Occipital lobe (tissue), 3 donors: ENCODE measurements at places on chromosomes 13 and 19. TPM values are rescaled to one million over a fixed set of nuclear protein-coding genes. Genes with fewer than 3 reads are reported as not detected.

- no peak for DNase-seq
Measured at GRCh38 chr19:34731019-34731829, 2.8 kb upstream of the ZNF181 start.

The ZNF837 gene
- total RNA-seq: 0.94 TPM

DNA sequence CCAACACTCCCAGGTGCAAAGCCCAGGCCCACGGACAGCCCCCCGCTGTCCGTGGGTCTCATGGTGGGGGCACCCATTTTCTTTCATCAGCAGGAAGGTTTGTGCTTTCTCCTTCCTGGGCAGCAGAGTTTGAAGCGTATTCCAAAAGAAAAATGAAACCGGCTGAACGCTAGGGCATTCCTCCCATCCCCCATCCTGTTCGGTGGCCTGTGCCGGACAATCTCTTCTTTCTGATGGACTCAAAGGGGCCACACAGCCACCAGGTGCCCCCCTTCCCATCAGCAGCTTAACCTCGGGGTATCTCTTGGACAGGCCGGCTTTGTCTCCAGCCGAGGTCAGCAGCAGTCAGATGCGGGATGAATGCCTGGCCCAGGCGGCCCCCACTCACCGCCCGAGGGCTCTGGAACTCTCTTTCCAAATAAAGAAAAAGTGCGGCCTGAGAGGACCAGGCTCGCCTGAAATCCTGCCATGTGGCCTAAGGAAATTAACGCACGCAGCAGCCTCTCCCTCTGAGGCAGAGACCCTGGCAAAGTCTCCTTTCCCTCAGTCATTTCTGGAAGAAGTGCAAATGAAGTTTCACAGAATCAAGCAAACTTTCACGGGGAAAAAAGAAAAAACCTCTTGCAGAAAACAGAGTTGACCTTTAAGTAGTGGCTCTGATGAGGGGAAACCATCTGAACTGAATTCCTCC is 67.8 kb downstream of the RASA3 start:
- peak; percentile 73 for DNase-seq

The KASH5 gene
- not detected for total RNA-seq
